Tibial nerve (tissue), 4 donors: ENCODE measurements at places on chromosomes 13 and 19.

- DNase-seq = no peak
Measured at GRCh38 chr13:73465617-73465971, 406.8 kb downstream of the KLF5 start.

DNA sequence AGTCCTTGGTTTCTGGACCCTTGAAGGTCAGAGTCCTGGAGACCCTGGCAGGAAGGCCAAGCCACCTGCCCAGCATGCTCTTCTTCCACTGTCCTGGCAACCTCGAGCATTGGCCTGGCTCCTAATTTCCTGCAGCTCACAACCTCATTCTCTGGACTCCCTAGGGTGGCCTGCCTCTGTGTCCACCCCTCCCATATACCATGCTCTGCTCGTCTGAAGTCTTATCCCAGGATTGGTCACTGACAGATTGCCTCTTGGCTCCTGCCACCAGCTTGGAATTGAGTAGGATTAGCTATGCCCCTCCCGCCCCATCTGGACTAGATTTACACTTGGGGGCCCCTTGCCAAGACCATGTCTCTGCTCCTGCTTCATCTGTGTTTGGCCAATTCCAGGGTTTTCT, 17.1 kb upstream of the WASF3 start:
- DNase-seq = no peak

DNA sequence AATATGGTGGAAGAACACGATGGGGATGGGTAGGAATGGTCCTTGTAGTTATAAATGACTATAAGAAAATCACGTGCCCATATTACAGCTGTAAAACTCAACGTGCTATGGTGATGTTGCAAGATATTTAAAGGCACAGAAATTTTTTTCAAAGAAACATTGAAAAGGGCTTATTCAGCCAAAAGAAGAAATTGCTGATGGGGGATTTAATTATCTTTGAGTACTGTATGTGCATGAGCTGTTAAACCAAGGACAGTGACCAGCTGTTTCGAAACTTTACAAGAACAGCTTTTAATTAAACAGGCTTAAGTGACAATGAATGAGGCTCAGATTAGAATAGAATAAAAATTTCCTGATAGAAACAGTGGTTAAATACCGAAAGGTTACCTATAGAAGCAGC, 339.0 kb downstream of the HS6ST3 start:
- no peak for DNase-seq

- no peak for DNase-seq
Measured at GRCh38 chr13:30892966-30893365, 13.1 kb upstream of the MEDAG start.

DNA sequence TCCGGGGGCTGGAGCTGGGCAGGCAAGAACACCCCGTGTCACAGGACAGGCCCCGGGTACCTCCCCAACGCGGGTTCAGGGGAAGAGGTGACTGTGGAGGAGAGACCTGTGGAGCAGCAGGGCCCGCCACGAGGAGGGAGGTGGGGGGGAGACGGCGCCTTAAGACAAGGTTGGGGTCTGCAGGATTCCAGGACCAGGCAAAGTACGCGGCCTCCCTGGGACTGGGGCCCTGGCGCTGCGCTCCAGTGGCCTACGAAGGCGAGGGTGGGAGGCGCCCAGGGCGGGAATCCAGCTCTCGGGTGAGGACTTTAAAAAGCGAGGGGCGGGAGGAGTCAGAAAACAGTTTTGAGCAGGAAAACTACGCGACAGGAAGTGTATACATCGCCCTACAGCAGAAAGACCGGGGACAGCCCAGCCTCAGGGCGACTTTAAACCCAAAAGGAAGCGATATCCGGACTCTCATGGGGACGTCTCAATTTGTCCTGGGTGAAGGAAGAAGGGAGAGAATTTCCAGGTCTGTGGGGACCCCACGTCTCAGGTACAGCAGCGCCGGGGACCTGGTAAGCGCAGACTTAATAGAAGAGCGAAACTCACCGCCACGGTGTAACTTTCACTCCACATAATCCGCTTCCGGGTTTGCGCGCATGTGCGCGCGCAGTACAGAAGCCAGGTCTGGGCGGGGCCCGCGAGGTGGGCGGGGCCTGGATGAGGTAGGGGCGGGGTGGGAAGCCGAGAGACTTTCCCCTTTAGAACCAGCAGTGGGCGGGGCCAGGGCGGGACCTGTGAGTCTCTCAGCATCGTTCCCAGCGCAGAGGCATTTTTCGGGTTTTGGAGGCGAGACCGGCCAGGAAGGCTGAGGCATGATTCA, at the start of gene ZNF83:
TSS of gene ZNF83 (minus strand) at position 638 of the 868 bp plus-strand sequence.
- DNase-seq = peak; percentile 99

DNA sequence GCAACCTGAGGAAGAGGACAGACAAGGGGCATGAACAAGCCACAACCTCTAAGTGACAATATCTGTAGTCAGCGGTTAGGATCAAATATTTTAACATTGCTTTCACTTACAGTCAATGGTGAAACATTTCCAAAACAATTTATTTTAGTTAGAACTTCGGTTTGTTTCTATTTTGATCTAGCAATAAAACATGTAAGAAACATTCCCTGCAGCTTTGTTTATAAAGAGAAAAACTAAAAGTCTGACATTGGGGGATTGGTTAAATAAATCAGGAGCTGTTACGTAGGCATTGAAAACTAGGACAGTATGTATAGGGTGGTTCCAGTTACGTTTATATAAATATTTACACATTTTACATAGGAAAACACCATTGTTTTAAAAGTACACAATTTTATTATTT, 3.4 kb downstream of the URI1 start:
- DNase-seq = no peak

DNA sequence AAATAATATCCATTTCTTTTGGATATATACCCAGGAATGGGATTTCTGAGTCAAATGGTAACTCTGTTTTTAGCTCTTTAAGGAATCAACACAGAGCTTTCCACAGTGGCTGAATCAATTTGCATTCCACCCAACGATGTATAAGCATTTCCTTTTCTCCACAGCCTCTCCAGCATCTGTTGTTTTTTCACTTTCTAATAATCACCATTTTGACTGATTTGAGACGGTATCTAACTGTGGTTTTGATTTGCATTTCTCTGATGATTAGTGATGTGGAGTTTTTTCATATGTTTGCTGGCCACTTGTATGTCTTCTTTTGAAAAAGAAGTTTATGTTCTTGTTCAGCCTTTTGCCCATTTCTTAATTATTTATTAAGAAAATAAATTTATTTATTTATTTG, 352.2 kb upstream of the OBI1 start:
- no peak for DNase-seq

- DNase-seq = no peak
Measured at GRCh38 chr13:28220166-28220565, 81.8 kb downstream of the PAN3 start.

- peak; percentile 11 for DNase-seq
Measured at GRCh38 chr13:114108141-114108761, 24.2 kb downstream of the RASA3 start.

DNA sequence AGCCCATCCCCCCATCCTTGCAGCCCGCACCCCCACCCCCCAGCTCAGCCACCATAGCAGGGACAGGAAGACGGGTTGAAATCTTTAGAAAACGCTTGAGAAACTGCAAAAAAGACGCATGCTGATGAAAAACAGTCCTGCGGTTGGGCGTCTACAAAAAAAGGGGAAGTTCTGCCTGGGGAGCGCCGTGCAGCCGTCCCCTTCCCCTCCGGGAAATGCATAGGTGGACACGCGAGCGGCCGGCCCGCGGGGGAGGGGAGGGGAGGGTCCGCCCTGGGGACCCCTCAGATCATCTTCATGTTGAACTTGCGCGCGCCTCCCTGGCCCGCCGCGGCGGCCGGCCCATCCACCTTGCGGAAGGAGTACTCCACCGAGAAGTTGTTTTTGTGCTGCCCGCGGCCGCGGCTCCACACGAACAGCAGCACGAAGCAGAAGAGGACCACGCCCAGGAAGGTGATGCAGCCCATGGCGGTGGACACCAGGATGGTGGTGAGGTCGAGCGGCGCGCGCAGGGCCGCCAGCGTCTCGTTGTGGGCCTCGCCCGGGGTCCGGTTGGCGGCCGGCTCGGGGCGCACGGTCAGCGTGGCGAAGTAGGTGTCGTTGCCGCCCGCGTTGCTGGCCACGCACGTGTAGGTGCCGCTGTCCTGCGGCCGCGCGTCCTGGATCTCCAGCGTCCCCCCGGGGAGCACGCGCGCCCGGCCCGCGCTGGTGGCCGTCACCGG, 7.9 kb upstream of the PEAK3 start:
- DNase-seq = no peak

GRCh38 chr13:64482373-64482772, 2747.8 kb downstream of the PCDH9 start:
- no peak for DNase-seq

GRCh38 chr19:41967054-41967783, 8.1 kb upstream of the RABAC1 start:
- DNase-seq = no peak

DNA sequence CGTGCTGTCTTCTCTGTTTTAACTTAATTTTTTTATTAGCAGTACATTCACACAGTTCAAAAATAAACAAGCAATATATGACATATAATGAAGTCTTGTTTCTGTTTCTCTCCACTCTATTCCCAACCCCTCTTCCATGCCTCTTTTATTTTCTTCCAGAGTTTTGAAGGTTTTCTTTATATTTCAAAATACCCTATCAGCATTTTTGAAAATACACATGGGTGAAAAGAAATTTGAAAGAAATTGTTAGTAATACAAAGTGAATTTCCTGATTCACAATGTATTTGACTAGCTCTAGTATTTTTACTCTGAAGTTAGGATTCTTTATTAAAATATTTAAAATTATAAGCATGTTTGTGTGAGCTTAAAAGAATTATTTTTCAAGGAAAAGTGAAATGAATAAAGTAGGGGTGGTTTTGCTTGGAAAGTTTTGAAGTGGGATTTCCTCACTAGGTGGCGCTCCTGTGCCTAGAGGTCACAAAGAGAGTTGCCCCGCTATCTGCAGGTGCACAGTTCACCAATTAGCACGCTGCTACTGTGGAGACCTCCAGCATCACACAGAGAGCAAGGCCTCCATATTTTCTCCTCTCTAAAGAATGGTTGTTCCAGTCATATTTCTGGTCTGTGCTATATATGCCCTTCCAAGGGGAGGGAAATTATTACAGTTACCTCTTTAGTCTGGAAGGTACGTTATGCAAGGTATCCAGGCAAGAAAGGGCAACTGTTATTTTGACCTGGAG, 37.6 kb downstream of the SOX21 start:
- peak; percentile 55 for DNase-seq

- no peak for DNase-seq
Measured at GRCh38 chr19:30645946-30646577, 273.9 kb downstream of the ZNF536 start.

- DNase-seq = no peak
Measured at GRCh38 chr19:51386882-51387520, 773 bp downstream of the LIM2 start.

DNA sequence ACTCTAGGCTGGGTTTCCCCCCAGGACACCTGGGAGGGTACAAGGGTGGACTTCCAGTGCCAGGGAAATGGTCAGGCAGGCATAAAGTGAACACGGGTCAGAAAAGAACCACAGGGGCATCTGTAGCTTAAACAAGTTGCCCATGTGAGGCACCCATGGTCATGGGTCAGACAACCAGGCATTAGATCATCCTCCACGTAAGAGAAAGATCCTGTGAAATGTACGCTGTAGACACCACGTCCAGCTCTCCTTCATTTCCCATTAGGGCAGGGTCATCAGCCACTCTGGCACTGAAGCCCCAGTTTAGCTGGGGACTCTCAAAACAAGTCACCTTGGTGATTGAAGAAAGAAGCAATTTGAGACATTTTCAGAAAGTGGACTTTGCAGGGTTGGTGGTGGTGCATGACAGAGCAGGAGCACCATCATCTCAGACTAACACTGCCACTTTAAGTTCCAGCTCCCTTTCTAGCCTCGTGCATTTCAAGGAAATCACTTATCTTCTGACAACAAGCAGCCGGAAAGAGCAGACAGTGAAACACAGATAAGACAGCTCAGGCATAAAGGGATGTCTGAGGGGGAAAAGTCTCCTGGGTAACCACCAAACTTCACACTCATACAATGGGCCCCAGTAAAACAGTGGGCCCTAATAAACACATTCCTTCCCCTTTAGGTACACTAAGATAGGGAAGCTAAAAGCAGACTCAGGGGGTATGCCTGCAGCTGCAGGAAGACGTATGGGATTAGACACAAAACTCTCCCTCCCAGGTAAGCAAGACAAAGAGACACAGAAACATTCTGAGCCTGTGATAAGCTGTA, 16.1 kb upstream of the SIGLEC6 start:
- no peak for DNase-seq

- DNase-seq = no peak
Measured at GRCh38 chr13:44692173-44692713, 116.1 kb upstream of the TSC22D1 start.

- no peak for DNase-seq
Measured at GRCh38 chr13:79645569-79645968, 164.6 kb downstream of the NDFIP2 start.

GRCh38 chr13:113115363-113116205, 7.0 kb upstream of the F10 start:
- no peak for DNase-seq

GRCh38 chr19:48573163-48573505, 21.2 kb downstream of the SULT2B1 start:
- DNase-seq = no peak
